ENCODE measurements at places on chromosomes 5 and 9.

DNA sequence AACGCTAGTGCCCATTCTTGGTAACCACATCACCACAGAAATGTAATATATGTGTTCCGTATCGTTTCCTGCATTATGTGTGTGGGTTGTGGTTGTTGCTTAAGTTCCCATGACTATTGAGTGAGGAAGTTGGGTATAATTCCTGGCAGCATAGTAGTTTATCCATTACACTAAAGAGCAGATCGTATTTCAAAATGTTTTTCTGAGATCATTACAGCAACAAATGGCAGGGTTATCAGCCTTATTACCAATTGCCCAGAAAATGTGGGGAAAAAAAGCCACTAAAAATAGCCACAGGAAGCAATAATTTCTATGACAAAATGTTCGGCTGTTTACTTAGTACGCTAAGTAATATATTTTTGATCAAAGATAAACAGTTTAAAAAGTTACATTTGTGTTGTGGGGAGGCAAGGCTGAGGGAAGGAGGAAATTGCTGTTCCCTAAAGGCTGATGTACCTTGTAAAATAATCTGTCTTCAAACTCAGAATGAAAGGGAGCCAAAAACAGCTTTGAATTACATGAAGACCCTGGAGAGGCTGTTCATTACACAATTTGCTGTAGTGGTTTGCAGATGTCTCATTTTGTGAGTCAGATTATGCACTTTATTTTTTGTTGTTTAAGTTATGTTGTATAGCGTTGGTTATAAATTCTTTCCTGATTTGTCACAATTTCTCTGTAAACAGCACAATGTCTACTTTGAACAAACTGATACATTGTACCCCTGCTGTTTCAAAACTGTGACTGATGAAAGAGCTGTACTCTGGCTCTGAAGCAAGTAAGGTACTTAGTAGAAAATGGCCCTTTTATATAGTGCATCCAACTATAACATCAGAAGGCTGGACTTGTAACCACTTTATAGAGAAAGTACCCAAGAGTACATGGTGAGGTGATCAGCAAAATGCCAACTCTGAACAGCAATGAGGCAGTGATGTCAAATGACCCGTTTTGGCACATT is 1028.5 kb downstream of the NR2F1-AS1 start:
- no peak for DNase-seq

- DNase-seq, result no peak
Observed at GRCh38 chr5:55823151-55823796, 27.9 kb upstream of the IL31RA start.

- DNase-seq, result peak; percentile 57
Observed at GRCh38 chr5:1004461-1005248, 3.9 kb upstream of the NKD2 start.

- no peak for DNase-seq
Observed at GRCh38 chr5:107553117-107553555, 117.6 kb downstream of the EFNA5 start.

GRCh38 chr5:168592014-168592368 is 12.8 kb upstream of the PANK3 start:
- DNase-seq, result no peak

GRCh38 chr5:75450069-75450468 is 61.4 kb downstream of the CERT1 start:
- DNase-seq, result no peak

DNA sequence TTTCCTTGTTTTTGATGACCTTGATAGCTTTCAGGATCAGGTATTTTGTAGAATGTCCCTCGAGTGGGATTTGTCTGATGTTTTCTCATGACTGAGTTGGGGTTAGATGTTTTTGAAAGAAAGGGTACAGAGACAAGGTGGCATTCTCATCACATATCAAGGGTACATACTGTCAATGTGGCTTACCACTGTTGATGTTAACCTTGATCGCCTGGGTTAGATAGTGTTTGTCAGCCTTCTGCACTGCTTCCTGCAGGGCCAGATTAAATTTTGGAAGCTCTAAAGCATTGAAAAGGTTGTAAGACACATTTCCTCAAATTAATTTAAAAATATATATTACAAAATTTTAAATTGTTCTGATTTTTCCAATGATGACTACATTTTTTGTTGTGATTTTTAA is 287.4 kb upstream of the ACTBL2 start:
- no peak for DNase-seq

DNA sequence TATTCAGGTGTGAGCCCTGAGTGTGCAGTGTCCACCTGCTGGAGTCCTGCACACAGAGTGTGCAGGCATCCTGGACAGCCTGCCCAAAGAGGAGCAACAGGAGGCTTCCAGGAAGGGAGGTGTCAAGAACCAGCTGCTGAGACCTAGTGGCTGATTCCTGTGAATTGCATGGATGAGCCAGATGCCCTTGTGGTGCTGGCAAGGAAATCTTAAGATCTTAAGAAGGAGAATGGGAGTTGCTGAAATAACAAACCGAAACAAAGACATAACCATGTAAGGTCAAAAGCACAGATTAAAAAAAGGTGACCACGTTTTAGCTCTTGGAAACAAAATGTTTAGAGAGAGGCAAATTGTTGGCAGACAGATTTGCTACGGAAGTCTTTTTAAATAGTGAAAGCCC is 29.3 kb upstream of the RPS23 start:
- no peak for DNase-seq

- DNase-seq, result no peak
Observed at GRCh38 chr9:19298436-19299000, 68.0 kb downstream of the DENND4C start.

- DNase-seq, result peak; percentile 35
Observed at GRCh38 chr5:176812269-176813259, 2.2 kb downstream of the UNC5A start.

GRCh38 chr5:139379626-139380449 is 3.3 kb downstream of the SLC23A1 start:
- DNase-seq, result no peak

DNA sequence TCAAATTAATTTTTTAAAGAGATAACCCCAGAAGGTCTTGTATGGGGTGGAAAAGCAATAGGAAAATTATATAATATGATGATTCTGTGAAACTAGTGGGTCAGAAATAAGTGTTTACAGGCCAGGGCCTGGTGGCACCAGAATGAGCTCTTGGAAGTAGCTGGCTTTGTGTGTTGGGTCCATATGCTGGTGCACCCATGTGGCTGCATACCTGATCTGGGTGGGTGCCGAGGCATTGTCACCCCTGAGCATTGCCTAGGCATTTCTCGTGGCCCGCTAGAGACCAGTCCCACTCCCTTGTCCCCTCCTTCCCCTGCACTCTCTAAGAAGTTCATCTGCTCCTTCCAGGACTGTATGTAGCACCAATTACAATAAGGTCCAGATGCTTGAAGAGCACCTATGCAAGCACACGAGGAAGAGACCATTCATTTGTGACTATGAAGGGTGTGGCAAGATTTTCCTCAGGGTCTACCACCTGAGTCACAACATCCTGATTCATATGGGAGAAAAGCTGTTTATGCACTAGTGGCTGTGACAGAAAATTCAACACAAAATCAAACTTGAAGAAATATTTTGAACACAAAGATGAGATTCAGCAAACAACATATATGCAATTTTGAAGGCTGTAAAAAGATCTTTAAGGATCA is 19.8 kb upstream of the IL33 start:
- no peak for DNase-seq

DNA sequence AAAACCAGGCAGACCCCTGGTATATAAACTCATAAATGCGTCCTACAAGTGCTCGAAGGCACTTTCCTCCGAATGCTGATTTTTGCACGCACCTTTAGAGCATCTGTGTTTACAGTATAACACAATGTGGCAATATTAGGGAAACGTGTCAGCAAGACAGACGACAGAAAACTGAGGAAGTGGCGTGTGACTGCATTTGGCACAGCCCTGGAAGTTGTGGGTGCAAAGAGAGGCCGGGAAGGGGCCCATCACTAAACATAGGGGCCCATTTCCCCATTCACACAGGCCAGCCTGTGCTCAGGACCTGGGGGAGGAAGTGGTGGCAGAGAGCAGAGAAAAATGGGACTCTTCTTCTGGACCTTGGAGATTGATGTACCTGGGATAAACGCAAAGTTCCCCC is 48.2 kb downstream of the RASGEF1C start:
- DNase-seq, result no peak

GRCh38 chr5:11715461-11716196 is 188.6 kb downstream of the CTNND2 start:
- DNase-seq, result no peak

DNA sequence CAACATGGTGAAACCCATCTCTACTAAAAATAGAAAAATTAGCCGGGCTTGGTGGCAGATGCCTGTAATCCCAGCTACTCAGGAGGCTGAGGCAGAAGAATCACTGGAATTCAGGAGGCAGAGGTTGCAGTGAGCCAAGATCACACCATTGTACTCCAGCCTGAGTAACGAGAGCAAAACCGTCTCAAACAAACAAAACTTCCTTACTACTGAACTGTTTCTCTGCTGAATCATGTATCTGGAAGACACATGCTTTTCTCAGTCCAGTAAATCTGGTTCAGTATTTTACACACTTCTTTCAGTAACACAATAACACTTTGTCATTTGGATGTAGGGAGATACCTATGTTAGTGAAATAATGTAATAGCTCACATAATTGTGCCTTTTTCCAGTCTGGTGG is 7.9 kb downstream of the TRMT10B start:
- no peak for DNase-seq

- no peak for DNase-seq
Observed at GRCh38 chr9:106707291-106707690, 155.7 kb upstream of the ZNF462 start.

- no peak for DNase-seq
Observed at GRCh38 chr9:133354766-133355165, 1.5 kb downstream of the SURF1 start.

- DNase-seq, result no peak
Observed at GRCh38 chr5:10317825-10318682, 10.4 kb upstream of the CMBL start.

DNA sequence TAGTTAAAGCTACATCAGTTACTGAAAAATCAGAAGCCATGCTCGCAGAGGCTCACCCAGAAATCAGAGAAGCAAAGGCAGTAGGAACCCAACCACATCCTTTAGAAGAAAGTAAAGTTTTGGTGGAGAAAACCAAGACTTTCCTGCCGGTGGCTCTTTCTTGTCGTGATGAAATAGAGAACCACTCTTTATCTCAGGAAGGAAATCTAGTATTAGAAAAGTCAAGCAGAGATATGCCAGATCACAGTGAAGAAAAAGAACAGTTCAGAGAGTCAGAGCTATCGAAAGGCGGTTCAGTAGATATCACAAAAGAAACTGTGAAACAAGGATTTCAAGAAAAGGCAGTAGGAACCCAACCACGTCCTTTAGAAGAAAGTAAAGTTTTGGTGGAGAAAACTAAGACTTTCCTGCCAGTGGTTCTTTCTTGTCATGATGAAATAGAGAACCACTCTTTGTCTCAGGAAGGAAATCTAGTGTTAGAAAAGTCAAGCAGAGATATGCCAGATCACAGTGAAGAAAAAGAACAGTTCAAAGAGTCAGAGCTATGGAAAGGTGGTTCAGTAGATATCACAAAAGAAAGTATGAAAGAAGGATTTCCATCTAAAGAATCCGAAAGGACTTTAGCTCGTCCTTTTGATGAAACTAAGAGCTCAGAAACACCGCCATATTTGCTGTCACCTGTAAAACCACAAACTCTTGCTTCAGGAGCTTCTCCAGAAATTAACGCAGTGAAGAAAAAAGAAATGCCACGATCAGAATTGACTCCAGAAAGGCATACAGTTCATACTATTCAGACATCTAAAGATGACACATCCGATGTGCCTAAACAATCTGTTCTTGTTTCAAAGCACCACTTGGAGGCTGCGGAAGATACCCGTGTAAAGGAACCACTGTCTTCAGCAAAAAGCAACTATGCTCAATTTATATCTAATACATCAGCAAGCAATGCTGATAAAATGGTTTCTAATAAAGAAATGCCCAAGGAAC is 47.2 kb downstream of the CMYA5 start:
- DNase-seq, result peak; percentile 57

DNA sequence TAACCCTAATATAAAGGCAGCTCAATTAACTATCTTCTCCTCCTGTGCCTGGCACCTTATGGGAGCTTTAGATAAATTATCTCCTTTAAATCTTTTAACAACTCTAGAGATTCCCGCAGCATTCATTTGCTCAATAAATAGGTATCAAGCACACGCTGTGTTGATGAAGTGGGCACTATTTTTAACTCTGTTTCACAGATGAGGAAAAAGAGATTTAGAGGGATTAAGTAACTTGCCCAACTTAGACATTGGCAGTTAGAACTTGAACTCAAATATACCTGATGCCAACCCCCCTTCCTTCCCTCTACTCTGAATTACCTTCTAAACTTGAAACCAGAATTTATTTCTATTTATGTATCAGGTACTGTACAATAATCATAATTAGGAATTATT is 112.4 kb downstream of the SH3TC2 start:
- DNase-seq, result no peak

GRCh38 chr9:74120061-74120460 is 377.1 kb upstream of the RORB start:
- no peak for DNase-seq

DNA sequence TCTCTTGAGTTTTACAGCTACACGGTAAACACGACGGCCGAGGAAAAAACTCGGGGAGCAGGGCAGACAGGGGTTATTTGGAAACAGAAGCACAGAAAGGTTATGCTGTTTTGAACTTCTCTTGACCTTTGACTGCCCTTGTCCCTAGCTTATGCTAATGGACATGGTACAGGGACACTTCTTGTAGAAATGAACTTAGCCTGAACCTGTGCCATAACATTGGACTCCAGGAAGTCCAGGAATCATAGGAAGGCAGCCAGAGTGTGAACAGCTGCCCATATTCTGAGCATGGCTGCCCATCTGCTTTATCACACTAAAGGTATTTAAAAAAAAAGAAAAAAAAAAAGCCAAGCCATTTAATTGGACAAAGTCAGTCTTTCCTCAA is 46.1 kb downstream of the NR6A1 start:
- no peak for DNase-seq

- DNase-seq, result no peak
Observed at GRCh38 chr9:110895147-110895905, 142.9 kb downstream of the LPAR1 start.

DNA sequence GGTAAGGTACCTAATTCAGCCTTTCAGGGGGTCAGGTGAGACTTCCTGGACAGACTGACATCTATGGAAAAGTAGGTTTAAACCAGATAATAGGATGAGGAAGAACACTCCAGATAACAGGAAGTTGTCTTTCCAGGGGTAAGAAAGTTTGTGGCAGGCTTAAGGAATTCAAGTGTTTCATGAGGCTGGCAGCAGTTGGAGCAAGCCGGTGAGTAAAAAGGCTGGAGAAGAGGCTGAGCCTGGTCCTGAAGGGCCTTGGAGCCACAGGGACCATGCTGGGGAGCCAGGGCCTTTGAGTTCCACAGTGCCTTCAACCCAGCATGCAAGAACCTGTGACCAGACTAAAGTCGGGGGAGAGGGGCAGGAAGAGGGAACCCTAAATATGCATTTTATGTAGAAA is 353.4 kb downstream of the SPOCK1 start:
- no peak for DNase-seq
